ENCODE measurements at places on chromosomes 6 and 20.

- no peak for DNase-seq
Observed at GRCh38 chr6:42251911-42252637, 34.4 kb upstream of the MRPS10 start.

DNA sequence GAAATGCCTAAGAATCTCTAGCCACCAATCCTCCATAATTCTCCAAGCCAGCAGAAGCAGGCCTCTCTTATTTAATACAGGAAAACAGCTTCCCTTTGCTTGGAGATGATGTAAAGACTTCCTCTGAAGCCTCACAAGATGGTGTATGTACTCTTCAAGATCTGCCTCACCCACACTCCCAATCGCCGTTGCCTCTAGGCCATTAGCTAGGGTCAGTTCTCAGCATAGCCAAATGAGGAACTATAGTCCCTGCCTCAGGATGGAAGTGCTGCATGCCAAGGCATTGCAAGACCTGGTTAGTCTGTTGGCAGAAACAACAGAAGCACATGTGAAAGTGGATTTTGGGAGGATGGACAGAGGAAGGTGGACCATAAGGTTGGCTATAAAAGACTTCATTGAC, 139.1 kb downstream of the SCML4 start:
- no peak for DNase-seq

DNA sequence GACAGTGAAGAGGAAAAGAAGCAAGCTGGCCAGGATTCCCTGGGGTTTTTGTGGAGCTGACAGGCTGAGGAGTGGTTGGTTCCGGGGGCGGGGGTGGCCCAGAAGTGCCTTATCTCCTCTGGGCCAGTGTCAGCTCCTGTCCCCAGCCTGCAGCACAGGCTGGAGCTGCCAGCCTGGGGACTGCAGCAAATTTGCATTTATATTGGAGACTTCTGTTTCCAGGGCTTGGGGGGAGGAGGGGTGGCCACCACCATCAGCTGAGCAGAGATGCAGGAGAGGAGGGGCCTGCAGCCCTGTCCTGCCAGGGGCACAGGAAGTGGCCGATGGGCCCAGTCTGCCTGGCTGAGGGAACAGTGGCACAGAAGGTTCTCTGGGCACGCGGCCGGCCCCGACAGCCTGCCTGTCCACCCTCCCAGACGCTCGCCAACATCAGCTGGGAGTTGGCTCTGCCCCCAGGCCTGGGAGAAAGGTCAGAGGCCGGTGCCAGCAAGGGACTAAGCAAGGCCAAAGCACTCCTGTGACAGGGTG, 24.3 kb upstream of the SCRT2 start:
- no peak for DNase-seq

GRCh38 chr20:17504066-17504897, 26.9 kb downstream of the BFSP1 start:
- no peak for DNase-seq

DNA sequence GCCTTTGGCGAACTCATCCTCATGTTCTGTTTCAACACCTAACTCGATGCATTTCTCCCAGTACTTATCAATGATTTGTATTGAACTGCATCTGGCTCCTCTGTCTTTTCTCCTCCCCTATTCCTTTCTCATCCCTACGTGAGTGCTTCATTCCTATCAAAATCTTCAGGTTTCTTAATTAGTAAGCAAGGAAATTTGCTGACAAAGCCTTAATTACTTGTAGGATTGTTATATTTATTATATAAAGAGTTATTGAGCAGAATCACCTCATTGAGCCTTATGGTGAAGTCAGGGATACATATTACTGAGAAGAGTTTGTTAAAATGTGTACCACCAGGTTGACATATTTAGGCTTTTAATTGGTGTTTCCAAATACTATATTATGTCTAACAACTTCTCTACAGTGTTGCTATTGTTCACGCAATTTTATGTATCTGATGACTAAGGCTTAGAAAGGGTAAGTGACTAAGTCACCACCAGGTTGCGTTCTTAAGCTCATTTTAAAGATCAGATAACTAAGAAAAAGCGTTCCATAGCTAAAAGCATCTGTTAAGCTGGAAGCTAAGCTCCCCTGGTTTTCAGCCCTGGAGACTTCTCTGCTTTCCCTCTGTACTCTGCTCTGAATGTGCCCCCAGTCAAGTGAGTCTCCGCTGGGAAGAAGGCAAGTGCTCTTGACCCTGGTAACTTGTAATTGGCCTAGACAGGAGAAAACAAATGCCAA, 18.9 kb downstream of the SCGN start:
- no peak for DNase-seq

DNA sequence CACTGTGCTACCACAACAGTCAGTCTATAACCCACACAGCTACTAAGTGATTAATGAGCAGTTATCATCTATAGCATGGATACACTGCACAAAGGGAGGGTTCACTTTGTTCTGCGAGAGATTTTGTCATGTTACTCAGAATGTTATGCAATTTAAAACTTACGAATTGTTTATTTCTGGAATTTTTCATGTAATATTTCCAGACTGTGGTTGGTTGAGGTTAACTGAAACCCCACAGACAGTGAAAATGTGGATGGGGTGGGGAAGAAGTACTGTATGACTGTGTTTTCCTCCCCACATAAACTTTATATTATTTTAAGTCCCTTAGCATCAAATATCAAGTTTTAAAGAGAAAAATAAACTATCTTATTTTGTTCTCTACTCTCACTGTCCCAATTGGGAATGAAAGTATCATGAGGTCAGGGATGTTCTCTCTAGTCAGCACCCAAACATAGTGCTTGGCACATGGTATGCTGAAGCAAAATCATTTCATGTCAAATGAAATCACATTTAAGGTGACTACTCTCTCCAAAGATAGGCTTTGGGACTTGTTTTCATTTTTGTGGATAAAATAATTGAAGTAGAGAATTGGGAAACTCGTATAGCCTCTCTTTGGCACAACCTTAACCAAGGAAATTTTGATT, 25.4 kb downstream of the DOP1A start:
- no peak for DNase-seq

DNA sequence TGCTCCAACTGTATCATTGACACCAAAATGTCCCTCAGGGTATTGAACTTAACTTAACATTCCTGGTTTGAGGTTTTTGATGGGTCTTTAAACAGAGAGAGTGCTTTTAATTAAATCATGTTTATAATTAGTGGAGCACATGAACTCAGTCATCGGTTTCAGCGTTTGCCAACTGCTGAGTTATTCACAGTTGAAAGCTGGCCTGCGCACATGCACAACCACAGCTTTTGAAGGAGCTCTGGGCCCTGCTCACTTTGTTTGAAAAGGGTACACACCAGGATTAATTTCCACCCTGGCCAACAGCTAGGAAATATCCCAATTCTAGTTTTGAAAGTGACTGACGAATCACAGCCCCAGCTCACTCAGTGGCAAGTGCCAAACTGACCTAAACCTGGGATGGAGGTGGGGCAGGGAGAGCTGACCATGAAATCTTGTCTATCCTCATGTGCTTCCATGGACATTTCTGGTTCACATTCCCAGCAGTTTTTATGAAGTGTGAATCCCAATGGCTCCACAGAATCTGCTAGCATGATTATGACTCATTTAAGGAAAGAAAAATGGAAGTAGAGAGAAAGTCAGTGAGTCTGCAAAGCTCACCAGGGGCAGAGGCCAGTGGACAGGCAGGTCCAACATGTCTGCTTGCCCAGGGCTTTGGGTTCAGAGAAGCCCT, 247.8 kb downstream of the FNDC1 start:
- DNase-seq: no peak

GRCh38 chr20:24309596-24309995, 159.8 kb upstream of the SYNDIG1 start:
- no peak for DNase-seq

DNA sequence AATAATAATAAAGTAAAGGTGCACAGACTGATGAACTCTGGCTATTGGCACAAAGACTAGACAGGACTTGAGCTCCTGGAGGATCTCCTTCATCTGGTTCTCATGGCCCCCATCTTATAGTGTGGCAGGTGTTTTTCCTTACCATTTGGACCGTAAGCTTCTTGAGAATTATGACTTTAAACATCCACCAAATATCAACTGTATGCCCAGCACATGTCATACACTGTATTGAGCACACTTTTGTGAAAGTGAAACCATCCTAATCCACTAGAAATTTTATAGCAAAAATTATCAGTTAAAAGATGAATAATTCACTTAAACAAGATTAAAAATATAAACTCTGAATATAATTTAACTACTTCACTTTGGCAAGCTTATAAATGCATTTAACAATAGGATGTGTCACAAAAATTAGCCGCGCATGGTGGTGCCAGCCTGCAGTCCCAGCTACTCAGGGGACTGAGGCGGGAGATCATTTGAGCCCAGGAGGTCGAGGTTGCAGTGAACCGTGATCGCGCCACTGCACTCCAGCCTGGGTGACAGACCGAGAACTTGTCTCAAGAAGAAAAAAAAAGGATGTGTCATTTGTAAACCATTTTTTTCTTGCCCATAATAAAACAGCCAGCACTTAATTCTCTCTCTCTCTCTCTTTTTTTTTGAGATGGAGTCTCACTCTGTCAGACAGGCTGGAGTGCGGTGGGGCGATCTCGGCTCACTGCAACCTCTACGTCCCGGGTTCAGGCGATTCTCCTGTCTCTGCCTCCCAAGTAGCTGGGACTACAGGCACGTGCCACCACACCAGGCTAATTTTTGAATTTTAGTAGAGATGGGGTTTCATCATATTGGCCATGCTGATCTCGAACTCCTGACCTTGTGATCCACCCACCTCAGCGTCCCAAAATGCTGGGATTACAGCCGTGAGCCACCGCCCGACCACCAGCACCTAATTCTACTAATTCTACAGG, 9.1 kb downstream of the HIVEP2 start:
- DNase-seq: no peak

DNA sequence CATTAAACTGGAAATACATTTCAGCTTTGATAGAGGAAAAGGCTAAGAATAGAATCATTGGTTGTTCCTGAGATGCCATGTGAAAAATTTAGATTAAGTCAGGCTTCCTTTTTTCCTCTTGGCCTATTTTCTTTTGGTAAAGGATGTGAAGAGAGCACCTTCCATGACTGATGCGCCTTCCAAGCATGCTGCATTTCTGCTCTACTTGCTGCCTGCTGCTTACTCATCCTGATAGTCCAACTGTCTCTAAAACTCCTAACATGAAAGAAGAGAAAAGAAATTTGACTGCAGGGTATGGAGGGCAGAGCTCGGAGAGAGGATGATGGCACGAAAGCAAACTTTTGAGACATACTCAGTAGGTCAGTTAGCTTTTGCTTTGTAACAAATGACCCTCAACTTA, 28.8 kb downstream of the SNAP25 start:
- no peak for DNase-seq

- no peak for DNase-seq
Observed at GRCh38 chr6:9365378-9365777, 930.0 kb upstream of the SLC35B3 start.

- DNase-seq: no peak
Observed at GRCh38 chr6:55046869-55047422, 127.4 kb upstream of the HCRTR2 start.

DNA sequence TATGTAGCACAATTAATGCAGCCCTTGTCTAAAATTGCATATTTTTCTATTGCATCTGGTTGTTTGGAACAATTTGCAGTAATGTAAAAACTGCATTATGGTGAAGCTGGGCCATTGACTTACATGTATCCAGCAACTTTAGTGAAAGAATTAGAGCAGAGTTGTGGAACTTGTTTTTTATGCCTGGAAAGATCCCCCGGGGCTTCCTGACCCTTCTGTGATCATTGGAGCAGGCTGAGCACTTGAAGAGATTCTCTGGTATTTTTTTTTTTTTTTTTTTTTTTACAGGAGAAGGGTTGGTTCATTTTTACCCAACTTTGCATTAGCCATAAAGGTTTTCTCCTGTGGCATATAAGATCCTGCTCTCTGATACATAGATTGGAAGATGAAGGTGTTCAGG, 45.0 kb downstream of the LIN28B start:
- DNase-seq: no peak

GRCh38 chr6:4797587-4797986, 21.4 kb downstream of the CDYL start:
- no peak for DNase-seq

DNA sequence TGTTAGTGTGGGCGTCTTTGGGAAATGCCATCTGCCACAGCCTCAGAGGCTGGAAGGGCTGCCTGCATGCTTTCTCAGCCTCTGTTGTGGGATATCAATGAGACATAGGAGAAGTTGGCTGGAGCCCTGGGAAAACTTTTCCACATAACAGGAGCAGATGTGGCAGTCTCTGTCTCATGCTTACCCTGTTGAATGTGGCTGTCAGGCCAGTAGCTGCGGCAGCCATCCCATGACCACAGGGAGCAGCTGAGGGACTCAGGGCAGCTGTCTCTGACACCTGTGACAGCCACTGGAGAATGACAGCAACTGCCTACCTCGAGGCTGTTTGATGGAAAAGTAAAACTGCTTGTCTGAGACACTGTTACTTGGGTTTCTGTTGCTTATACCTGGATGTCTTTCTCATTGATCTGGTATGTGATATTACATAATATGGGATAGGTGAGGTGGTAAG, 64.4 kb downstream of the TULP4 start:
- no peak for DNase-seq

GRCh38 chr6:32224696-32225095, 829 bp upstream of the NOTCH4 start:
- no peak for DNase-seq

- DNase-seq: no peak
Observed at GRCh38 chr6:42038163-42038562, 12.2 kb upstream of the TAF8 start.

DNA sequence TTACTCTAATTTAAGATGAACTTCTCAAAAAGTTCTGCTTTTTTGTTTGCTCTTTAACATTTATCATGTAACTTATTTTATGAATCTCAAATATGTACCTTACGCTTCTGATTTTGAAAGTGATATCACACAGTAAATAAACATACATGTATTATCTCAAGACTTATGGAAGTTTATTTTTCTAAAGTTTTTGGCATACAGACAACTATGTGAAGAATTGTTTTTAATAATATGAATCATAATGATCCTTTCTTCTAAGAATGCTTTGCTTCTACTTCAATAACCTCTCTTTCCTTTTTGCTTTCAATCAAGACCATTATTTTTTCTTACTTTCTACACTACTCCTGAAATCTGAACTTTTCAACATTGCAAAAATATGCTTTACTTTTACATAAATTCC, 816.4 kb downstream of the EYS start:
- DNase-seq: no peak

DNA sequence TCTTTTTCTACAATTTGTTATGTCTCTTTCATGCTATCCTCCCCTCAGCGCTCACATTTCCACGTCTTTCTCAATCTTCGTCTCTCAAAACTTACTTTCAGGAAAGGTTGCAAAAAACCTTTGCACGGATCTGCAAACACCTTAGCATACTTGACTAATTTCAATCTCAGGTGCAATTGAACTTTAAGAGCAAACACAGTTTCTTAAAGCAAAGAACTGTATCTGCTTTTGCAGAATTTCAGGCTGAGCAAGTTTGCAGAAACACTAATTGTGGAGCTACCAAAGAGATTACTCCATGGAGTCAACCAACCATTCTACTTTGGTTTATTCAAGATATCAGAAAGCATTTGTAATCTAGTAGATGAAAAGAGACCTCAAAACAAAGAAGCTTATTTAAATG, 668.2 kb upstream of the MARCKS start:
- DNase-seq: no peak

DNA sequence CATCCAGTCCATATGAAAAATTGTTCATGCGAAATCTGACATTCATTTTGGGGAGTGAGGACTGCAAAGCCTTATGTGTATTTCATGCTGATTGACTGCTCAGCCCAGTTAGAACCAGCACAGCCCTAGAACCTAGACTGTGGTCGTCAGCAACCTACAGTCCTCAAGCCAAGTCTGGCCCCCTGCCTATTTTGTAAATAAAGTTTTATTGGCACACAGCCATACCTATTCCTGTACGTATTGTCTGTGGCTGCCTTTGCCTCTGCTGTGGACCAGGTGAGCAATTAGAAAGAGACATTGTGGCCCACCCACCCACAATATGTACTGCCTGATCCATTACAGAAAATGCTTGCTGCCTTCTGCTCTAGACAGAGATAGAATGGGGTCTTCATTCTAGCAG, 391.0 kb downstream of the TAF4 start:
- no peak for DNase-seq
